ENCODE measurements at places on chromosomes 6 and 20. TPM values are rescaled to one million over a fixed set of nuclear protein-coding genes. Genes with fewer than 3 reads are reported as not detected.

The TMEM244 gene
- not detected for total RNA-seq

The POM121L2 gene
- total RNA-seq = not detected

The TMEM170B gene
- total RNA-seq = 0.26 TPM

The MUC22 gene
- not detected for total RNA-seq

The CFAP61 gene
- not detected for total RNA-seq

The LGSN gene
- total RNA-seq = 0.93 TPM

The ARMH2 gene
- not detected for total RNA-seq

The PBOV1 gene
- not detected for total RNA-seq

The RBBP8NL gene
- total RNA-seq = not detected

The TOP1 gene
- total RNA-seq = 10.4 TPM

The VGLL2 gene
- not detected for total RNA-seq

The SLC35D3 gene
- total RNA-seq = not detected

The HTR1B gene
- total RNA-seq = 0.12 TPM

Measured in pericardium fibroblast (primary cell).